Stimulated activated CD4-positive, alpha-beta T cell treated with anti-CD3 and anti-CD28 coated beads, Interleukin-1b, Interleukin-23, amount 100 ng/mL, for 4 hours (primary cell): ENCODE measurements at places on chromosomes 12 and 14.

GRCh38 chr14:42513837-42514236 is 907.2 kb downstream of the LRFN5 start:
- no peak for DNase-seq

- no peak for DNase-seq
Observed at GRCh38 chr12:132205271-132206045, 61.2 kb downstream of the NOC4L start.

DNA sequence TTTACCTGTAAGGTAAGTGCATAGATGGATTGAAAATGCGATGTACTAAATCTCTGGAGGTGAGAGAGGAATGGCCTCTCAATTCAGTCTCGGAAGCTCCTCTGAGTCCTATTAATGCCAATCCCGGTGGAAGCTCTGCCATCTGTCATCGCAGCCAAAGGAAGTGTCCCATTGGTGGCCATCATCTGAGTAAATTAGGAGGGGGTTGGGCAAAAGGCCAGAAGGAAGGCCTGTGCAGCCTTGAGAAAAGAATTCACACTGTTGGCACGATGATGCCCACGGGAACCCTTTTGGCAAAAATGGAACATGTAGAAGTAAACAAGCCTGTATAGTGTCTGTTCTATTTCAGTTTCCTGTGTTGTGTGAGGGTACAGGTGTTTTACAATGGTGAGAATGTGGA is 494.8 kb downstream of the NELL2 start:
- no peak for DNase-seq

DNA sequence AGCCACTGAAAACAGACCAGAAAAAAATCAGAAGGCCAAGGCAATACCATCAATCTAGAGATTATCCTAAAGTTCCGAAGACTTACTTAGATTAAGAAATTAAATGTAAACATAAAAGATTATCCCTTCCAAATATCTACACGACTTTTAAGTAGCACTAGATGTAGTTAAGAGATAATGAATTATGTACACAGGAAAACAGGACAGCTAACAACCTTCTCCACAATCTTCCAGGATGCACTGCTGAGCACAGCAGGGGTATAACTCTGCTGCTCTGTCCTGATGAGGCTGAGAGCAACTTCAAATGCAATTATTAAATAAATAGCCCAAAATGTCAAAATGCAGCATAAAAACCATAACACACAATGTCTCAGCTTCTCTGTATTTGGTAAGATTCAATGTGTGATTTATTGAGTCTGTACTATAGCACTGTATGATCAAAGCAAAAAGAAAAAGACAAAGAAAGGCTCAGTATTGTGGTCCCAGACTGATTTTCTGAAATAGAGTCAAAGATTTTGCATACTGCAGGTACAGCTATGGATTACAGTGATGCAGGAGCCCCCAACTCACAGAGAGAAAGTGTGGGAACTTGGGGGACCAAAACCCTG is 56.9 kb downstream of the TMTC1 start:
- no peak for DNase-seq

- DNase-seq: no peak
Observed at GRCh38 chr14:70871863-70872677, 35.2 kb upstream of the PCNX1 start.

- no peak for DNase-seq
Observed at GRCh38 chr14:31395572-31396205, 24.7 kb downstream of the HEATR5A start.

DNA sequence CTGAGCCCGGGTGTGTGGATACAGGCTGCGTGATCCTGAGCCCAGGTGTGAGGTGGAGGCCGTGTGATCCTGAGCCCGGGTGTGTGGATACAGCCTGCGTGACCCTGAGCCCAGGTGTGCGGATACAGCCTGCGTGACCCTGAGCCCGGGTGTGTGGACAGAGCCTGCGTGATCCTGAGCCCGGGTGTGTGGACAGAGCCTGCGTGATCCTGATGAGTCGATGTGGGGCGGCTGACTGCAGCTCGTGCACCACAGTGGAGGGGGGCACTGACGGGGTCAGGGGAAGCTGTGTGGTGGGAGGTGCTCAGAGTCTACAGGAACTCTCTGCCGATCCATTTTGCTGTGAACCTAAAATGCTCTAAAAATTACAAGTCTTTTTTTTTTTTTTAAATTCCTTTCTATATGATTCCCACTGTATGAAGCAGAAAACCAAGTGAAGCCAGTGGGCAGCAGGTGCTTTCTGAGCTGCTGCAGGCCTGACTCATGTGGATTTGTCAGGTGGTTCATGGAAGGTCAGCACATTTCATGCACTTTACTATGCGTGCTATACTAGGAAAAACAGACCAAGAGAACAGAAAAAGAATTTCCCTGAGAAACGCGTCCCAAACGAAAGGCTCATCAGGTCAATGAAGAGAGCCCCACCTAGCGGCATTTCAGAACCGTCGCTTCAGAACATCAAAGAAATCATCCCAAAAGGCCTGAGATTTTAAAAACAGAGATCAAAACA is 19.3 kb downstream of the BRF1 start:
- DNase-seq: no peak

DNA sequence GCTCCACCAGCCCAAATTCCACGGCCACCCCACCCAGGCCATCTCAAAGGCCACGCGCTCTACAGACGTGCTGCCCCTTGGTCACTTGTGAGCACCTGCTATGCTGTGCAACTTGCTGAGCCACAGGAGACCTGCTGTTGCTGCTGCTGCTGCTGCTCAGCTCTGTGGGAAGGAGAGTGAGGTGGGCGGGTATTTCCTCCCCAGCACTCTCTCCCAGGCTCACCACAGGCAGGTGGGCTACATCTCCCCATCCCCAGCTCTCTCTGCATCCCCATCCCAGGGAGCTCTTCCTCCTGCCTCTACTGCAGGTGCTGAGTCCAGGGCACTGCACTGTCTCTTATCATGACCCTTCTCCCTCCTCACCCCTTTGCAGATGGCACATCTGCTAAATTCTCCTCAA is 306.9 kb downstream of the BCL11B start:
- DNase-seq: no peak

GRCh38 chr14:21192447-21192822 is 36.6 kb upstream of the OR5AU1 start:
- DNase-seq: no peak

- DNase-seq: peak; percentile 8
Observed at GRCh38 chr14:68404652-68405183, 388.1 kb downstream of the ZFP36L1 start.

DNA sequence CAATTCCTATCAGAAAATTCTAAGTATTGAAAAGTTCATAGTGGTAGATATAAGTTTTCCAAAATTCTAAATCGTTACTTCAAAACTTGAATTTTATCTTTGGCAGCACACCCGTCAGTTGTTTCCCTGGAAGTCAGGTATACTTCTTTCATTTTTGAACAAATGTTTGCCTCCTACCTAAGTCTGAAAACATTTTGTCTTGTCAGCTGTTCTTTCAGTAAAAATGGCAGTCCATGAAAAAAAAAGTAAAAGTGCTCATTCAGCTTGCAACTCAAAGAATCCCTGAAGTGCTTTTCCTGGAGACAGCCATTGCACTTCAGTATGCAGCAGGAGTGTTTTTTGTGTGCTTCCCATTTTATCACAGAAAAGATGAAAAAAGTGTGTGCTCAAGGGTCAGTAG is 130.1 kb upstream of the NEDD1 start:
- no peak for DNase-seq

DNA sequence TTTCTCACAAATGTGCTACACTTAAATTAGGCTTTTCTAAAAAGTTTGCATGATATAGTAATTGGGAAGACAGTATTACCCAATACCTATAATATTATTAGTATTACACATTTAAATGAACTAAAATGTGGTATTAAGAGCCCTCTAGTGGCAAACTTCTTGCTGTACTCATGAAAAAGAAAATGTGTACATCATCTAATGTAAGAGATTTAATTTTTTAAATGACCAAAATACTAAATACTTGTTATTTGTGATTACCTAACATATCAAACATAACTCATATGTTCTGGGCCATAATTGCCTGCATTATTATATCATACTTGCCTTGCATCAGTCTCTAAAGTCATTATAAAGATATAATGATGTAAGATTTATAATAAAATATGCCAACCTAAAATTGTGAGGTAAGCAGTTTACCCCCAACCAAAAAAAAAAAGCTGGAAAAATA is 64.2 kb downstream of the DNAI7 start:
- no peak for DNase-seq

GRCh38 chr12:56222531-56222895 is 791 bp upstream of the RNF41 start:
- DNase-seq: no peak

DNA sequence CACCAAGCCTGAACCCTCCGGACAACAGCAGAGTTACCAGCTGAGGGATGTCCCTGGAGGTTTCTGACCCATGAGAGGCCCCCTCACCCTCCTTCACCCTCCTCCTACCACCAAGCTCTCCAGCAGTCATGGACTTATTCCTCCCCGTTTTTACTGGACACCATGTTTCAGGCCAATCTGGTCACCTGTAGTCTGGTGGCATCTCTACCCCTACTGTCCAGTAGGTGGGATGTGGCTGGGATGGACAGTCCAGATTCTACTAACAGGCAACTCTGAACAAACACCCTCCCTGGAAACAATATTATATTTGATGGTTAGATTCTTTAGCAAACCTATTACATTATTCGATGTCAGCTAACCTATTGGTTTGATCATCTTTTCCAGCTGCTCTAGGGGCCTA is 83.2 kb downstream of the SLC38A1 start:
- DNase-seq: no peak

DNA sequence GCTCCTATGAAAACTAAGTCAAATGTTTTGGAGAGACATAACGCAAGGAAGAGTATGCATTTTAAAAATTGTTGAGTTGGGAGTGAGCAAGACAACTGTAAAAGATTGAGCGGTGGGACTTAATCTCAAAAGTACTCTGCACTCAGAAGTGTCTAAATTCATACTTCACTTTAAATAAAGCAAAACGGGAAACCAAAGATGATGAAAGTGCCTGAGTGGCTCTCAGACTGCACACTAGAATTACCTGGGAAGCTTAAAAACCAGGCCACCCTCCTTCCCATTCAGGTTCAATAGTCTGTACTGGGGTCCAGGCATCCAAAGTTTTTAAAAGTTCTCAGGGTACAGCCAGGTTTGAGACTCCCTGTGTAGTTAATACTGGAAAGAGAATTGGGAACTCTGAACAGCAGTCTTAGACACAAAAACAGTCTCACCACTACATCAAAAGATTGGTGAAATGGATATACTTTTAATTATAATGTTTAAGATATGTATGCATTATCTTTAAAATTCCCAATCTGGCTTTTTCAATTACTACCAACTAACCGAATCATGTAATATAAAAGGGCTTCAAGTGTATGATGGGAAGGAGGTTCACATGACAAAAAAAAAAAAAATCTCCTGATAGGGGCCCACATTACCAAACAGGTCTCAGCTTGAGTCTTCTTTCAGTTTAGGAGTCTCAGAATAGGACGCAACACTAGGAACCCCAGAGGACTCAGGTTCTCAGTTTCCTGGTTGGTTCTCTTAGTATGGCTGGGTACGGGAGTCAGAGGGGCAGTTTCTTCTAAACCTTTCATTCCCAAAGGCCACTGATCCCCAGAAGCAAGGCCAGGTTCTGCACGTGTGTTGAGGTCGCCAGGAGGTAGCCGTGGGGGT is 1.0 kb downstream of the HOMEZ start:
- no peak for DNase-seq

DNA sequence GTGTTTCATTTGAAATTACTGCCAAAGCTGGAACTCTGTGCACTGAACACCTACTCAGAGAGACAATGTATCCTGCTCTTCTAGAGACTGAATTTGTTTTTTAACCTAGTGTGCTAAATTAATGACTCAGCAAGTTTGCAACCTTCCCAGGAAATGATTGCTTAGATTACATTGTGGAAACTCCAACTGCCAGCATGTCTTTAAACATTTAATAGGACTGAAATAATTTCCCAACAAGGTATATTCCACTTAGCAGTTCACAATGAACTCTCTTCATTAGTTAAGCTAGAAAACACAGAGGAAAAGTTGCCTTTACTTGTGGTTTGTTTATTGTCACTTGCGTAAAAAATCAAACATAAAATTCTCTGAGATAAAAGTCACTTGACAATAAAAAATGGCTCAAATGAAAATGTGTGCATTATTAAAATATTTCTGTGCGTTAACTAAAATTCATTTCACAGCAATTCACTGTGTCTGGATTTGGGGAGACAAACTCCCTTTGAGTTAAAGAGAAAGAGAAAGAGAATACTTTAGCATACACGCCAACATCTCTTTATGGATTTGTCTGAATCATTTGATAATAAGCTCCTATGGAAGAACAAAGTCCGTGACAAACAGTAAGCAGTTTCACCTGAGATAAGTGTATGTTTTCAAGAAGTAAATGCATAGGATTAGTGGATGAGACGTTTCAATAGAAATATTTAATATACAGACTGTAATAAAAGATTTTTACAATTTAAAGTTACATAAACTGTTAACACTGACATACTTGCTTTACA is 284.0 kb downstream of the PRKD1 start:
- DNase-seq: no peak

GRCh38 chr14:63840981-63841380 is 11.8 kb upstream of the SYNE2 start:
- peak; percentile 50 for DNase-seq

DNA sequence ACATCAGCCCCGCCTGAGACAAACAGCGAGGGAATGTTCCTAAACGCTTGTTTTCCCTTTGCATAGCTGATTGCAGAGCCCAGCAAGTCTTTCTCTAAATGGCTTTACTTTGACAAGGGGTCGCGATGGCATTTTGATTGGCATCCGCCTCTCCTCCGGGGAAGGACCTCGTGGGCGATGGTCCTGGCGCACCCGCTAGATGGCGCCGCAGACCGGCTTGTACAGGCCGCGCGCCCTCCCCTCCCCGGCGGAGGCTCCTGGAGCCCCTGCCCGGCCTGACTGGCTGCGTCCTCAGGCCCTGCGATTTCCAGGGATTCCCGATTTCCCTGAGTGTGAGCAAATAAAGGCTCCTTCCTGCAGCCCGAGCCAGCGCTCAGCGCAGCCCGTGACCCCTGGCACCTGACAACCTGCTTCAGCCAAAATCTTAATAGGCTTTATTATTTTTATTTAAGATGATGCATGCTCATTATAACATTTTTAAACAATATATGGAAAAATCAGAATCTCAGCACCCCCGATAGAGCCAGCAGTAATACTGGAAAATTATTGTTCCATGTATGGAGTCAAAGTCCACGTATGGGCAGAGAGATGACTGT is 468.3 kb downstream of the AACS start:
- no peak for DNase-seq

DNA sequence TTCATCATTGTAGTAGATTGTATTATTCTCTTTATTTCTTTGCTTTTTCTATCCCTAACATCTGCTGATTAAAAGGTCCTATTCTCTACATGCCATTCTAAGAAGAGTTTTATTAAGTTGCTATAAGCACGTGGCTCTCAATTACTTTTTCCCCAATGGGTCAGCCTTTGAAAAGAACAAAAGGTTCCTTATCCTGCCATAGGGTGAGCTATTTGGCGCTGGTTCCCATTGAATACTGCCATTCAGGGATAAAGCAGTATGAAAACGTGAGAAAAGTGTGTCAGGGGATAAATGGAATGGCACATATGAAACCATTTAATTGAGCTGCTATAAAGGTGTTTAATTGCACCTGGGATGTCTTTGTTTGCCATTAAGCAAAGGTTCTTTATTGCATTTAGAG is 80.9 kb downstream of the SYNE2 start:
- DNase-seq: no peak
